Cardiac fibroblast (primary cell): ENCODE measurements at places on chromosomes 5 and 9.
A peak's percentile ranks its signal among the peaks of the same experiment; 100 is the strongest.

GRCh38 chr5:139391570-139392323, 2.0 kb upstream of the MZB1 start:
- DNase-seq: no peak

DNA sequence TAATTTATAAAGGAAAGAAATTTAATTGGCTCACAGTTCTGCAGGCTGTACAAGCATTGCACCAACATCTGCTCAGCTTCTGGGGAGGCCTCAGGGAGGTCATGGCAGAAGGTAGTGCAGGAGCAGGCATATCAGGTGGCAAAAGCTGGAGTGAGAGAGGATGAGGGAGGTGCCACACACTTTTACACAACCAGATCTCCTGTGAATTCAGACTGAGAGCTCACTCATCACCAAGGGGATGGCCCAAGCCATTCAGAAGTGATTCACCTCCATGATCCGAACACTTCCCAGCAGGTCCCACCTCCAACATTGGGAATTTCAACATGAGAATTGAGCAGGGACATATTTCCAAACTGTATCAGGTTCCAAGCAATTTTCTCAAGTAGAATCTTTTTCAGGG, 84.7 kb upstream of the BRINP1 start:
- DNase-seq: no peak

GRCh38 chr5:6162175-6162574, 216.2 kb downstream of the MED10 start:
- DNase-seq: peak; percentile 15

DNA sequence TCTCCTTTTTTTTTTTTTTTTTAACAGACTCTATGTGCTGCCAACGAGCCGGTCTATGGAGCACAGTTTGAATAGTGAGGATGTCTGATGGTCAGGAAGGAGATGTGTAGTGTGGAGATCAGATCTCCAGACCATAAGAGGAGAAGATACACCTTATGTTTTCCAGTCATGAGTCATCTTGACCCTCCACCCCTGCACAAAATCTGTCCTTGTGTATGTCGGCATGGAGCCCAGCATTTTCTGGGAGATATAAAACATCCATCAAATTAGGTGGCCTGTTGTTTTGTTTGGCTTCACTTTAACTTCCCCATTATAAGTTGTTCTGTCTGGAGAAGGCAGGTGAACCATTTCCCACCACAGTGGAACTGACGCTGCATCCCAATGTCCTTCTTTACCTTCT, 19.2 kb downstream of the SH3TC2 start:
- DNase-seq: no peak

DNA sequence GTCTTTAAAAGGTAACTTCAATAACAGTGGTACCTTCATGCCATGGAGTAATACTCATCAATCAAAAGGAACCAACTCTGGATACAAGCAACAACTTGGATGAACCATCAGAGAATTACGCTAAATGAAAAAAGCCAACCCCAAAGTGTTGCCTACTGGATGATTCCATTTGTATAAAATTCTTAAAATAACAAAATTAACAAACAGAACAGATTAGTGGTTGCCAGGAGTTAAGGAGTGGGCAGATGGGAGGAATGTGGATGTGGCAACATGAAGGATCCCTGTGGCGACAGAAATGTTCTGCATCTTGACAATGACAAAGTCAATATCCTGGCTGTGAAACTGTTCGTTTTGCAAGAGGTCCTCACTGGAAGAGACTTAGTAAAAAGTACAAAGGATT, 50.5 kb downstream of the SPTLC1 start:
- peak; percentile 68 for DNase-seq

- no peak for DNase-seq
Observed at GRCh38 chr5:63128761-63129160, 550.1 kb downstream of the LRRC70 start.

- no peak for DNase-seq
Observed at GRCh38 chr9:37417252-37417803, 5.2 kb upstream of the GRHPR start.

- DNase-seq: no peak
Observed at GRCh38 chr5:155154973-155155372, 141.4 kb downstream of the KIF4B start.

DNA sequence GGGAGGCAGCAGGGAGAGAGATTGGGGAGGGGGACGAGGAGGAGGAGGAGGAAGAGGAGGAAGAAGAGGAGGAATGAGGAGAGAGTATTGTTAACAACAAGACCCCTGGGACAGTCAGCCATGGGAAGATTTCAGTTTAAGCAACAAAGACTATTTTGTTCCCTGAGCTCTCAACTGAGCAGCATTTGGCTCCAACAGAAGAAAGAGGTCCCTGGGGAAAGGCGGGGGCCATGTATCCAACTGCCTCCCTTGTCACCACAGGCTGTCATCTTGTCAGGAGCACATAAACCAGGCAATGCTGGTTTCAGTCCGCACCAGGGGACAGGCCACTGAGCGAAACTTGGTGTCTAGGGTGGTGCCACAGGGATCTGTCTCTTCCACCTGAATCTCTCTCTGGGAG, 316.1 kb downstream of the TLE1 start:
- DNase-seq: no peak
